ENCODE measurements at places on chromosomes 3 and 15.

- DNase-seq, result no peak
These were observed 79.8 kb downstream of the CRTC3 start for GRCh38 chr15:90609242-90610180.

- DNase-seq, result no peak
These were observed 7.9 kb upstream of the FURIN start for GRCh38 chr15:90860450-90860849.

GRCh38 chr3:140501061-140501769, 176.6 kb upstream of the TRIM42 start:
- DNase-seq, result no peak

GRCh38 chr15:78708713-78709260, 67.8 kb upstream of the CHRNB4 start:
- DNase-seq, result no peak

GRCh38 chr3:147099076-147099475, 307.3 kb downstream of the ZIC4 start:
- no peak for DNase-seq

DNA sequence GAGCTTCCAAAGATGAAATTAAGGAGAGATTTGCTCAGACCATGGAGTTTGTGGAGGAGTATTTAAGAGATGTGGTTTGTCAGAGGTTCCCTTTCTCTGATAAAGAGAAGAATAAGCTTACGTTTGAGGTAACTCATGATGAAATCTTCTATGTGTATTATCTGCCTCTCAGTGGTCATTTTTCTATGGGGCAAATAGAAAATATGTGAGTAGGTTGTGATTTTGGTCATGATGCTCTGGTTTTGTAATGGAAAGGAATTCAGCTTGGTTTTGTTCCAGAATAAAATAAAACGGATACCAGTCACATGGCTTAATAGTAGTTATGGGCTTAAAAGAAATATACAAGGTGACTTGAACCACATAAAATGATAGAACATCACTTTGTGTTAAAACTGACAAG, 181.1 kb downstream of the ITPR1 start:
- no peak for DNase-seq

DNA sequence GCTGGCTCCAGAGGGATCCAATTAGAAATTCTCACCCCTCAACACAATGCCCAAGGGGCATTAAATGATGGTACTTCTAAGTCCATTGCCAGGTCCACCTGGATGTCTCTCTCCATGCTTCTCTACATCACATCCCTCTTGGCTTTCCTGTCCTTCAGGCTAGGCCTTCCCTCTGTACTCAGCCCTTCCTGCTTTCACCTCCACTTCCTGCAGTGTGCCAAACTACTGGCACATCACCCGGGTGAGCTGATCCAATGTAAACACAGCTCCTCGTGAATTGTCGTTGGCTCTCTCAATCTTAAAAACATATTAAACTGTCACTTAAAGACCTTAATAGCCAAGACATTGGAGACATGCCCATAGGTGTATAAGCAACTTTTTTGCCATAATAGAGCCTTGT, 4.0 kb downstream of the LMCD1 start:
- no peak for DNase-seq

- no peak for DNase-seq
These were observed 183.6 kb downstream of the MCTP2 start for GRCh38 chr15:94414916-94415315.

DNA sequence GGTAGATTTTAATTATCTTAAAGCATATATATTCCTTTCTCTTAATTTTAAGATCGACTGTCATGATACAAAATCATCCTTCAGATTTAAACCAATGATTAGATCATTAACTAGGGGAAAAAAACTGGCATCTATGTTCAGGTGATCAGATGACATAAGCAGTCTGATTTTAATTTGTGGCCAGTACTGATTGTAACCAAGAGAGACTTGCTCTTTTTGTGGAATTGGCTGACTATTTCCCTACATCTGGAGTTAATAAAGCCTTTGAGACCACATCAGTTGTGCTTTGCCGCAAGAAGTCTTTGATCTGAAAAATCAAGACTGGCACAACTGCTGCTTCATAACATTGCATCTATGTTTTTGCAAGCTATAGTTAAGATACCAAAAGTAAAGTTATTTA, 148.4 kb upstream of the CGNL1 start:
- no peak for DNase-seq

GRCh38 chr3:45020534-45020933, 5.6 kb upstream of the CLEC3B start:
- DNase-seq, result no peak

GRCh38 chr3:127451321-127451720, 139.2 kb downstream of the TPRA1 start:
- no peak for DNase-seq

DNA sequence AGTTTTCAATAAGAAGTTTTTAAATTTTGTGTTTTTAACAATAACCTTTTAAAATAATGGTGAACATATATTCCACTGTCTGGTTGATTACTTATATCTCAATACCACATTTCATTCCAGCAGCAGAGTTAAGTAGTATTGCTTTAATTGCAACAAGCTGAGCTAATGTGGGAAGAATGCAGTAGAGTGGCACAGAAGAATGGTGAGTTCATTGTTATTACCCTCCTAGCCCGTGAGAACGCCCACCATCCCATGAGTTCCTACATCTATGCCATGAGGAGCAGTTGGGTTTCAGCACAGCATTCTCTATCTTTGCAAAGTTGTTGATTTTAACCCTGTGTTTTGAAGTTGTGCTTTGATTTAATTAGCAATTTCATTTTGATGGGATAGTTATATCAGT, 17.8 kb upstream of the NR2E3 start:
- DNase-seq, result no peak

GRCh38 chr3:124383846-124384466, 346.3 kb upstream of the UMPS start:
- no peak for DNase-seq

DNA sequence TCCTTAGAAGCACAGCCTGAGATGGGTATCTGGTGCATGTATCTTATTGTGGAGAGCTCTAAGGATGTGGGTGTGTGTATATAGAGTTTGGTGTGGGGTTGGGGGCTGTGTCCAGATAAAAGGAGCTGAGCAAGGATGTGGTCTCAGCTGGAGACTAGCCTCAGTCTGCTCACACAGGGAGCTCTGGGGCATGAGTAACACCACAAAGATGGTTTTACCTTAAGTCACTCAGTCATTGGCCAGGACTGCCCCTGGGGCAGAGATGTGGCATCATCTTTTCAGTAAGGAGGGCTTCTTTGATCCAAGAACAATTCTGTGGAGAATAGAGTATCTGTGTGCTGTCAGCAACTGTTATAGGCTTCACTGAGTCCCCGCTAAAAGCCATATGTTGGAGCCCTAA, 163.4 kb upstream of the NUDT16 start:
- DNase-seq, result no peak

- no peak for DNase-seq
These were observed 40.3 kb downstream of the CHL1 start for GRCh38 chr3:236881-237280.

- DNase-seq, result no peak
These were observed 159.7 kb upstream of the MBNL1 start for GRCh38 chr3:152109038-152109437.

DNA sequence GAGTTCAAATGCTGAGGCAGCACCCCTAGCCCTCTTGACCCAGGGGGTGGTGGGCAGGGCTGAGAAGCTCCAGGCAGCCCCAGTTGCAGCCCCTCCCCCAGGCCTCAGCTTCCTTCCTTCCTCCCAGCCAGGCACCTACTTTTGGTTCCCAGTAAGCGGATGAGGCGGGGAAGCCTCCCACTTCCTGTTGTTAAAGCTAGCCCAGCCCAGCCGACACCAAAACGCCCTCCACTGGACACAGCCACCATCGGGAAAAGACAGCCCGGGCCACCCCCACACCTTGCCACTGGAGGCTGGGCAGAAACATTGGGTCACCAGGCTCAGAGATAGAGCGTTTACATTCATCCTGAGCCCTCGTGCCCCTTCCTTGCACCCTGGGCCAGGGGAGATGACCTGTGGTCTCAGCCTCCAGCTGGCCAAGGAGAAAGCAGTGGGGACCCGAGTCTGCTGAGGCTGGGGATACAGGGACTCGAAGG, 3.5 kb downstream of the DUSP7 start:
- DNase-seq, result no peak

- no peak for DNase-seq
These were observed 3.1 kb upstream of the POLR2M start for GRCh38 chr15:57703387-57703786.

GRCh38 chr15:45199136-45199810, 11.5 kb upstream of the SHF start:
- no peak for DNase-seq

GRCh38 chr15:48654801-48655200, 9.3 kb upstream of the FBN1 start:
- DNase-seq, result no peak

DNA sequence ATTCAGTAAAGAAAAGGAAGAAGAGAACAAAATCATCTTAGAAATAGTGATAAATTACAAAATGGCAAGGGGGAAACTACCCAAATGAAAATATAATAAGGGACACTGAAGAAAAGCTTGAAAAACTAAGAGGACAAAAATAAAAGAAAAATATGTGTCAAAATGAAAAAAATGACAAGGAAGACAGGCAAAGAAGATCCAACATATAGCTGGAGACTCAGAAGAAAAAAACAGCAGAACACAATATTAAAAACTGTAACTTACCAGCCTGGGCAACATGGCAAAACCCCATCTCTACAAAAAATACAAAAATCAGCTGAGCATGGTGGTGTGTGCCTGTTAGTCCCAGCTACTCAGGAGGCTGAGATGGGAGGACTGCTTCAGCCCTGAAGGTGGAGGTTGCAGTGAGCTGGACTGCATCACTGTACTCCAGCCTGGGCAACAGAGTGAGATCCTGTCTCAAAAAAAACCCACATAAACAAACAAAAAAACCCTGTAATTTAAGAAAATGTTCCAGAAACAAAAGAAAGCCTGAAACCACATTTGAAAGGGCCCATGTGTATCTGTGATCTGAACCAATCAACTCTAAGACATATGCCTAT, 93.2 kb downstream of the ANO10 start:
- no peak for DNase-seq

DNA sequence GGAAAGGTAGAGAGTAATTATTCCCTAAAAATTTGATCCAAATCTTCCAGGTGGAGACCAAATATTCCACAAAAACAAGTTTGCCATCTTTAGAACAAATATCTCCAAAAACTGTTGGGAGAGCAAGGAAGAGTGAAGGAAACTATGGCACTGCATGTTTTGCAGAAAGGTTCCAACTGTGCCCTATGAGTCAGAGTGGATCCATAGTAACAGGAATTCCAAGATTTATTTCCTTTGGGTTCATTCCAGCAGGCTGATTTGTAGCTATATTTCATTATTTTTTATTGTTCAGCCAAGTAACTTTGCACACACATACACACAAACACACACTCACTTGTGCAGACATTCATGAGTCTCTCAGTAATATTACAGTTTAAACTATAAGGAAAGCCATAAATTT, 459.7 kb upstream of the EPHA6 start:
- no peak for DNase-seq

DNA sequence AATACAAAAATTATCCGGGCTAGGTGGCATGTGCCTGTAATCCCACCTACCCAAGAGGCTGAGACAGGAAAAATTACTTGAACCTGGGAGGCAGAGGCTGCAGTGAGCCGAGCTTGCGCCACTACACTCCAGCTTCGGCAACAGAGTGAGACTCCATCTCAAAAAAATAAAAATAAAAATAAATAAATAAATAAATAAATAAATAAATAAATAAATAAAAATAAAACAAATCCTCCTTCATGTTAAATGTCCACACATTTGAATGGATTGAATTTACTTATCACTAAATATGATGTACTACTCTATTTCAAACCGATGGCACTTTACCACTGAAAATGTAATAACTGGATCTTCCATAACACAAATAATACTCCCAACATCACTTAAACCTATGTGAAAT, 36.3 kb downstream of the ZBTB20 start:
- no peak for DNase-seq

DNA sequence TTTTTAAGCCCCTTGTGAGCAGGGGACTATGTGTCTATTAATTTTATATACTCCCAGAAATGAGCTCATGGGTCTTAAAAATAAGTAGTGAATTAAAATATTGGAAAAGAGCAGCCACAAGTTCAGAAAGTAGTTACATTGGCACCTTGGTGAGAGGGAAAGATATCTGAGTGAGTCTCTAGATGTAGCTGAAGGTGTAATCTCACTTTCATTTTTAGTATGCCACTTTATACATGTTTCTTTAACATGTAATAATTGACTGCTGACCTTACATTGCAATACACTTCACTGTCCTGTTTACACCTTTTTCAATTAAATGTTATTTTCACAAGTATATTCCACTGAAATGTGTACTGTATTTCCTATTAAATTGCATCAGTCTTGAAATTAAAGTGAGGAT, 12.1 kb upstream of the PAK6 start:
- DNase-seq, result no peak

GRCh38 chr3:99901200-99901926, 83.7 kb downstream of the CMSS1 start:
- DNase-seq, result no peak

GRCh38 chr3:38717355-38718240, 68.1 kb upstream of the SCN5A start:
- DNase-seq, result no peak

DNA sequence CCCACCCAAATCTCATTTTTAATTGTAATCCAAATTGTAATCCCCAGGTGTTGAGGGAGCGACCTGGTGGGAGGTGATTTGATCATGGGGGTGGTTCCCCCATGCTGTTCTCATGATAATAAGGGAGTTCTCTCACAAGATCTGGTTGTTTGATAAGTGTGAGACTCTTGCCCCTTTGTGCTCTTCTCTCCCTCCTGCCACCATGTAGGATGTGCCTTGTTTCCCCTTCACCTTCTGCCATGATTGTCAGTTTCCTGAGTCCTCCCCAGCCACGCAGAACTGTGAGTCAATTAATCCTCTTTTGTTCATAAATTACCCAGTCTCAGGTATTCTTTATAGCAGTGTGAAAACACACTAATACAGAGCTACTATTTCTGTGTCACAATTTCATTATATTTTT, 88.7 kb downstream of the NCEH1 start:
- no peak for DNase-seq

GRCh38 chr3:114586119-114586518, 292.3 kb downstream of the TIGIT start:
- DNase-seq, result no peak

GRCh38 chr3:98213276-98213675, 46.8 kb downstream of the OR5H15 start:
- no peak for DNase-seq

- no peak for DNase-seq
These were observed 61.4 kb downstream of the IL12A start for GRCh38 chr3:160049988-160050387.
